ENCODE measurements at places on chromosomes 3 and 15. TPM values are rescaled to one million over a fixed set of nuclear protein-coding genes. Genes with fewer than 3 reads are reported as not detected.

GRCh38 chr3:30098243-30098642, 508.2 kb upstream of the TGFBR2 start:
- DNase-seq = peak; percentile 71

- peak; percentile 50 for DNase-seq
Measured at GRCh38 chr3:111592143-111592542, 3.0 kb downstream of the ZBED2 start.

GRCh38 chr3:148319161-148319915, 378.4 kb upstream of the AGTR1 start:
- DNase-seq = peak; percentile 82

GRCh38 chr15:31079519-31079918, 22.0 kb downstream of the TRPM1 start:
- DNase-seq = peak; percentile 74

DNA sequence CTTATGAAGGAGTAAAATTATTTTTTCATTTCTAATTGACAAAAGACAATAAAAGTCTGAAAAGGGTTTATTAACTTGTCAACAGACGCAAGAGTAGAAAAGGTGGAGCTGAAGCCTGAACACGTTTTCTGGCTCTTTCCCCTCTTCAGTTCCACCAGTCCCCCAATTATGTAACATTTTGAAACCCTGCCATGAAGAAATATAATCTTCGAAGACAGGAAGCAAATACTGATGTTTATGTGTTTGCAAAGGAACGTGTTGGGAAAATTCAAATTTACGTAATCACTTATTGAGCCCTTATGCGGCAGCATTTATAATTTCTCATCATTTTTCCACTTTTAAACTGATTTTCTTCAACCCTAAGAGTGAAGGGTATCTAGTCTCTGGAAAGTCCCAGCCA, 767 bp downstream of the AP3S2 start:
- DNase-seq = peak; percentile 12

DNA sequence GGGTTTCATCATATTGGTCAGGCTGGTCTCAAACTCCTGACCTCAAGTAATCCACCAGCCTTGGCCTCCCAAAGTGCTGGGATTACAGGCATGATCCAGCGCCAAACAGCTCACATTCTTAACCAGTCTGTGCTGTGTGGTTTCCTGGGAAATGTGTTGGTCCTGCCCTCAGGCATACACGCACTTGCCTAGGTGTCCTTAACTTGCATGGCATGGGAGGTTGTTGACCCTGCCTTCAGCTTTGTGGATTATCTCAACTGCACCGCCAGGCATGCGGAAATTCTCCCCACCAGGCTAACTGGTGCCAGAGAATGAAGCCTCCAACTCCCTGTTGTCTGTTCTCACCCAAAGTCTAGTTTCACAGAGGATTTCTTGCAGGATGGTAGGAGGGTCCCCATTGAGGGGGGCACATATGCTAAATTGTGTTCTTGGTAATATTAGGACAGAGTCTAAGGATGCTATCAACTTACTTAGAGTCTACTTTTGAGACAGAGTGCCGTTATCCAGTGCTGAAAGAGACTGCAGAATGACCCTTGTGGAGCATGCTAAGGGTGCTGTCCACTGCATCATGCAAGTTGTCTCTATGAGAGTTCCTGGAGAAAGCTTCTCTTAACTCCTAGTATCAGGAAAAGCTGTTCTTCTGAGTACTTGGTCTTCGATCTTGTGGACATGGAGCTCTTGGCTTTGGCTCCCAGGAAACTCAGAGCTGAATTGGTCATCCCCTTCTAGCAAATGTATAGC, 61.6 kb upstream of the EIF1B start:
- DNase-seq = no peak

GRCh38 chr15:63079947-63080626, 37.5 kb downstream of the TPM1 start:
- DNase-seq = peak; percentile 76

DNA sequence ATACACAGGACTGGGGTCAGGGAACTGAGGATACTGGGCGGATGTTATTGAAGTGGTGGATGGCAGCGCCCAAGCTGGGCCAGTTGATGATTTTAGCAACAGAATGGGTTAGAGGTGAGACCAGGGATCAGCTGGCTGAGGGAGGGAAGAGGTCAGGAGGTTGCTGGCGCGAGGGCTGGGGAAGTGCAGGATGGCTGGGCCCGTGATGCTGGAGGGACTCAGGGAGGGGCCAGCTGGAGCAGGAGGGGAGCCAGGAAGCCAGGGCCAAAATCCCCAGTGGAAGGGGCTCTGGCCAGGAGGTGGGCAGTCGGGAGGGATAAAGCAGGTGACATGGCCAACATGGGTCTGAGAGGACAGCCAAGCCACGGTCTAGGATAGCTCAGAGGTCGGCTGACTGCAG, 178.0 kb downstream of the NSMCE3 start:
- DNase-seq = no peak

DNA sequence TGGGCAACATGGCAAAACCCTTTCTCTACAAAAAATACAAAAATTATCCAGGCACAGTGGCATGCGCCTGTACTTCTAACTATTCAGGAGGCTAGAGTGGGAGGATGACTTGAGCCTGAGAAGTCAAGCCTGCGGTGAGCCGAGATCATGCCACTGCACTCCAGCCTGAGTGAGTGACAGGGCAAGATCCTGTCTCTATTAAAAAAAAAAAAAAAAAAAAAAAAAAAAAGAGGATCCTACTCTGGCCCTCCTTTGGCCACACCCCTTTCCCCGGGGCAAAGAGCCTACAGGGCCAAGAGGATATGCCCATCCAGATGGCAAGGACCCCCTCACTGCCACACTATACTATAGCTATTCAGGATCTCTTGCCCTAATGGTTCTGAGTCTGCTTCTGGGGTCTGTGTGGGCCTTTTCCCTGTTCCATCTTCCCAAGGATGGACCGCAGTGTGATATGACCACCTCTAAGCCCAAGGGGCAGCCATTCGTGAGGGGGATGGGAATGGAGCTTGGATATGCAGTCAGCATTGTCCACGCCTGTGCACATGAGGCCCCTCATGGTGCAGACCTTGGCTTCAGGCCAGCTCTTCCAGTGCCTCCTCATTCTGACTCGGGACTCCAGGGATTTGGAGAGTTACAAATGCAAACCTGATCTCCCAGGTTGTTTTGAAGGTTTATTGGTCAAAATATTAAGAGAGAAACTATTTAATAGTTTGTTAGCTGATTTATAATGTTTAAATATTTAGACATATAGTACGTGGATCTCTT, 7.3 kb downstream of the TYRO3 start:
- no peak for DNase-seq

DNA sequence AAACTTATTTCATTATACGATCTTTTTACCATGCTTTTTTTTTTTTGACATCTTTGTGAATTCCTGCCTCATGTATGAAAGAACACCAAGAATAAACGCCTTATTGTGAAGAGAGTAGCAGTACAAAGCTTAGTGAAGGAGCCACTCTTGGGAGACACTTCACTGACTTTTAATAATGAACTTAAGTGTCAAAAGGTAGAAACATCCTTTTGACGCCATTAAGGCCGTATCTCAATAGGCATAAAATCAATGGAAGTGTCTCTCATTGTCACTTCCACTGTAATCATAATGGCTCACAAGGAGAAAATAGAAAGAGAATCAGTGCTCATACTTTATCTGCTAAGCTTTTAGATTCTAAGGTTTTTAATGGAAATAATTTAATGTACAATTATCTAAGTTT, 657.8 kb downstream of the DIPK2A start:
- no peak for DNase-seq

- no peak for DNase-seq
Measured at GRCh38 chr3:177725165-177725564, 527.9 kb upstream of the TBL1XR1 start.

GRCh38 chr15:100809151-100809550, 70.5 kb upstream of the ALDH1A3 start:
- DNase-seq = peak; percentile 18

DNA sequence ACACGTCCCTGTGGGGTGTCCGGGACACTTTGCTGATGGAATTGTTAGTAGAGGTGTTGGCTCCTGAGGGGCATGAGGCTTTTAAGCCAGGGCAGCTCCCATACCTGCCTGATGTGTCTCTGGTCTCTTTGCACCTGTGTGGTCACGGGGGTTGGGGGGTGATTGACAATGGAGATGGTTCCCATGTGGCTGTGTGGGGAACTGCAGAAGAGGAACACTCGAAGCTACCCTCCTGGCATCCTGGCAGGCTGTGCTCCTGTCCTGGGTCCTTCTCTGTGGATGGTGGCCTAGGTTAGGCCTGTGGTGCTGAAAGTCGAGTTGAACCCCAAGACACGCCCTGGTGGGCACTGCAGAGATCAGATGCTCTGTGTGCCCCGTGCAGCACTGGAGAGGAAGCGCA, 73.4 kb downstream of the HMCES start:
- no peak for DNase-seq

- no peak for DNase-seq
Measured at GRCh38 chr3:78249294-78249693, 1209.4 kb downstream of the ROBO2 start.

GRCh38 chr3:43417133-43417532, 130.8 kb downstream of the SNRK start:
- no peak for DNase-seq

DNA sequence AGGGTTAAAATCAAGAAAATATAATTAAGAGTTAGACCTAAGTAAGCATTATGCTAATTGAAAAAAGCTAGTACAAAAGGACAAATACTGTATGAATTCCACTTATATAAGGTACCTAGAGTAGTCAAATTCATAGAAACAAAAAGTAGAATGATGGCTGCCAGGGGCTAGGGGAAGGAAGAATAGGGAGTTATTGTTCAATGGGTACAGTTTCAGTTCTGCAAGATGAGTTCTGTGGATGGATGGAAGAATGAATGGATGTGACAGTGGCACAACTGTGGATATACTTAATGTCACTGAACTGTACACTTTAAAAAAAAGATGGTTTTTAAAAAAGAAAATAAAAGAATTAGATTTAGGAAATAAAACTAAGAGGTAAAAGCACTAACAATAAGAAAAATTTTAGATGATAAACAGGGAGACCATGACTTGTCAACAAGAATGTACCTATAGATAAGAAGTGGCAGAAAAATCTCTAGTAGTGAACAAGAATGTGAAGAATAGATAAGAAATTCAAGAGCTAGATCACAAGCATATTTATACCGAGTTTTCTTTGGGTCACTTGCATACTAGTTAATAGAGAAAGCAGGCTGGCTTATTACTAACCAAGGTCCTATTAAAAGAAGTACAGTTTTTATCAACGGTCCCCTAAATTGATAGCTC, 5.5 kb downstream of the IFT80 start:
- DNase-seq = no peak

GRCh38 chr3:189169728-189170127, 2.0 kb upstream of the TPRG1 start:
- DNase-seq = no peak

DNA sequence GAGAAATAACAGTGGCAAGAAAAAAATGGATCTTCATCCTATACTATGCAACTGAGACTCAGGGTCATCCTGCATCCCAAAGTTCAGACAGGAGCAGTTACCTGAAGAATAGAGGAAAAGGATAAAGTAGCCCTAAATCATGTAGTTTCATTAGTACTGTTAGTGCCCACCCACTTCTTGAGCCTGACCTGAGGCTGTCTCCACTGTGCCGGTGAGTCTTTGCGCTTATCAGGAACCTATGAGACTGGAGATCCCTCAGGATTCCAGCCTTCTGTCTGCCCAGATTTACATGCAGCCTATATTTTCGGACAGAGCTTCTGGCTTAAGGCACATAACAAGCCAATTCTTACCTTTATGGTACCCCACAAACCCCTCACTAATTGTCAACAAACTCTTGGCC, 791.6 kb downstream of the ROBO1 start:
- DNase-seq = no peak

DNA sequence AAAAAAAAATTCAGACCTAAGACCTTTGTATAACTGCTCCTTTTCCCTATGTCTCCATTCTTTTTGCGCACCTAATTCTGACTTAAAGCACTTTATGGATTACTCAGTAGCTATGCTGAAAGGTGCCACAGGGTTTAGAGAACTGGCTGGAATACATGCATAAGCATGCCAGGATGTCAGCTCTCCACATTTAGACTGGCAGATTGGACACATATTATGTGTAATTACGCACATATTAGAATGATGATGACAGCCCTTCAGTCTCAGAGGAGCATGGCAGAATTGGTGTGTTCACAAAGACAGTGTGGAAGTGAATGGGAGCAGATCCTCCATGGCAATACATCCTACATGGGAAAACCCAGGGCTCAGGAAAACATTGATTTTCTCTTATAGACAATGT, 108.1 kb upstream of the LSAMP start:
- no peak for DNase-seq

DNA sequence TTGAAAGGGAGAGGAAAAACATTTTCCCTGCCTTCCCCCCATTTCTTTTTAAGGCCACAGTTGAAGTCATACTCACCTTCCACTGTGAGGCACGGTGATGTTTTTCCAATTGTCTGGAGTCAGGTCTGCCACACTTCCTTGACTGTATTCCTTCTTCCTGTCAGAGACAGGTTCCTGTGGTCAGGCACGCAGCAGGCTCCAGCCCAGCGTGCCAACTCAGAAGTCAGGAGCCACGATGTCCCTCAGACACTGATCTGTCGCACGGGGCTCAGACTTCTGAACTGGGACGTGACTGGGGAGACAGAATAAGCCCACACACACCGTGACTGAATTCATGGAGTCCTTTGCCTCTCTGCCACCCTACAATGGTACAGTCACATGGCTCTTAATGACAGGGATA, 41.2 kb upstream of the ADAMTS9 start:
- no peak for DNase-seq

GRCh38 chr3:45565342-45565741, 29.2 kb upstream of the LIMD1 start:
- DNase-seq = no peak

GRCh38 chr3:52552089-52552488, 15.7 kb downstream of the UQCC5 start:
- no peak for DNase-seq

The TGM5 gene
- 0.03 TPM for polyA plus RNA-seq

The C3orf49 gene
- polyA plus RNA-seq = not detected

The GP9 gene
- polyA plus RNA-seq = not detected

The NAALADL2 gene
- polyA plus RNA-seq = 8.8 TPM

The PLCL2 gene
- 4.0 TPM for polyA plus RNA-seq

The CMTM8 gene
- polyA plus RNA-seq = 0.19 TPM

The LSAMP gene
- 5.9 TPM for polyA plus RNA-seq

The KLF15 gene
- 0.15 TPM for polyA plus RNA-seq

The ANKRD34C gene
- not detected for polyA plus RNA-seq

The RHOV gene
- polyA plus RNA-seq = not detected

The CCR8 gene
- not detected for polyA plus RNA-seq

The KIF15 gene
- polyA plus RNA-seq = 3.1 TPM

The MAP1A gene
- polyA plus RNA-seq = 66.1 TPM

The EOMES gene
- not detected for polyA plus RNA-seq
